ENCODE measurements at places on chromosomes 3 and 15. TPM values are rescaled to one million over a fixed set of nuclear protein-coding genes. Genes with fewer than 3 reads are reported as not detected.

GOLGA6B gene
- 0.19 TPM for polyA plus RNA-seq

SERPINI1 gene
- 67.1 TPM for polyA plus RNA-seq

FSD2 gene
- 0.29 TPM for polyA plus RNA-seq

CNTN4 gene
- 31.7 TPM for polyA plus RNA-seq

MORC1 gene
- 0.79 TPM for polyA plus RNA-seq

RBMS3 gene
- polyA plus RNA-seq, result 14.6 TPM

INAFM2 gene
- polyA plus RNA-seq, result 20.7 TPM

CKMT1A gene
- polyA plus RNA-seq, result 1.2 TPM

SEMA3G gene
- 28.6 TPM for polyA plus RNA-seq

GTF2E1 gene
- 15.6 TPM for polyA plus RNA-seq

OPA1 gene
- 77.3 TPM for polyA plus RNA-seq

GOLGA6D gene
- 0.17 TPM for polyA plus RNA-seq

ZNF445 gene
- 22.9 TPM for polyA plus RNA-seq

CCPG1 gene
- polyA plus RNA-seq, result 62.8 TPM

TNIK gene
- polyA plus RNA-seq, result 20.7 TPM

PFN2 gene
- polyA plus RNA-seq, result 517 TPM

DNA sequence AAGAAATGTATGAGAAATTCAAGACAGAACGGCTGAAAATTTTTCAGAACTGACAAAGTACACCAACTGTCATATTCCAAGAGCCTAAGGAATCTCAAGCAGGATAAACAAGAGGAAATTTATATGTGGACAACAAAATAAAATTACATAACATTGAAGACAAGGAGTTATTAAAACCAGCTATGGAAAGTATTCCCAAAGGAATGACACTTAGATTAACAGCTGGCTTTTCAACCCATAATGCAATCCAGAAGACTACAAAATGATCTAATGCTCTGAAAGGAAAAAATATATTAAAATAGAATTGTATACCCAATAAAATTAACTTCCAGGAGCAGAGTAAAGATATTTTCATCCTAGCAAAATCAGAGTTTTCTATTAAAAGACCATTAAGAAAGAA, 132.2 kb upstream of the BNIP2 start:
- DNase-seq, result no peak

DNA sequence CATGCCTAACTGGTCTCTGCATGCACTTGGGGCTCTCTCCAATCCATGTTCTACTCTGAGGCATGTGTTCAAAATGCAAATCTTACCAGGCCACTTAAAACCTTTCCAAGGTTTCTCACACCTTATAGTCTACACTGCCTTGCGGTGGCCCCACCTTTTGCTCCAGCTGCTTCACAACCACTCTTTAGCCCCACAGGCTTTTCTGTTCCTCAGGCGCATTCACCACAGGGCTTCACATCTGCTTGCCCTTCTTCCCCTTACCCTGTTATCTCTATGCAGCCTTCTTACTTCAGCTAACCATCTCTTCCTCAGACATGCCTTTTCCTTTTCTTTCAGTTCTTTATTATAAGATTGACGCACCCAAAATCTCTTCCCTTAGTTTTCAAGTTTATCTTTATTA, 37.8 kb downstream of the MINDY4B start:
- DNase-seq, result no peak

GRCh38 chr3:196051282-196052076, 30.4 kb downstream of the TFRC start:
- no peak for DNase-seq

GRCh38 chr3:181872887-181873286, 161.2 kb downstream of the SOX2 start:
- DNase-seq, result no peak

GRCh38 chr3:59677747-59678702, 628.2 kb upstream of the CFAP20DC start:
- DNase-seq, result no peak

DNA sequence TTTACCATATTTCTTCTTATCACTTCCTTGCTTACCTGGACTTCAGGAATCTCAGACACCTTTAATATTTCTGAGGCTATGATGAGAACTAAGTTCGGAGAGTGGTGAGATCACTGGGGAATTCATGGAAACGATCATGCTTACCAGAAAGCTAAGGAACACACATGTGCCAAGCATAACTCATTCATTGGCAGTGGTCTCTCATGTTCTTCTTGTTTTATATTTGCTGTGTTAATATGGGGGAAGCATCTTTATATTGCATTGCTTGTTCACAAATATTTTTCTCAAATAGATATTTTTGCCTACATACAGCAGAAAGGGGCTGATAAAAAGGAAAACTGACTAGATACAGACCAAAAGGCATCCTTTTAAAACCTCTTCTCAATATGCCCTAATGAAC, 55.8 kb downstream of the COL6A6 start:
- DNase-seq, result no peak

GRCh38 chr15:99590913-99591646, 25.3 kb downstream of the MEF2A start:
- no peak for DNase-seq

DNA sequence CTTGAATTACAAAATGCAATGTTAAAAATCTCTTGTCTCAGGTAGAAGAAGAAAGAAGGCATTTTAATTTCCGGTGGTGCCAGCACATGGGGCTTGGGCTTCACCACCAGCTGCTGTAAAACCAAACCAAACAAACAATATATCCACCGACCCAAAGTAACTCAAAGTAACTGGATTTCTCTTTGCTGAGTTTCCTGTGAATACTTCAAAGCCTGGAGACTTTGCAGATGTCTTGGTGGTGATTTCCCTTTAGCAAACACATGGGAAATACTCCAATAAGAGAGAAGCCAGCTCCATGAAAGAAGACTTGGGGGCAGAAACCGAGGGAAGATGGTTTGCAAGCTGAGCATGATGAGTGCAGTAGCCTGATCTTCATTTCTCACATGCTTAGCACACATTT, 62.6 kb downstream of the EIF4E3 start:
- DNase-seq, result no peak

GRCh38 chr15:37028625-37029296, 71.6 kb downstream of the MEIS2 start:
- DNase-seq, result no peak

DNA sequence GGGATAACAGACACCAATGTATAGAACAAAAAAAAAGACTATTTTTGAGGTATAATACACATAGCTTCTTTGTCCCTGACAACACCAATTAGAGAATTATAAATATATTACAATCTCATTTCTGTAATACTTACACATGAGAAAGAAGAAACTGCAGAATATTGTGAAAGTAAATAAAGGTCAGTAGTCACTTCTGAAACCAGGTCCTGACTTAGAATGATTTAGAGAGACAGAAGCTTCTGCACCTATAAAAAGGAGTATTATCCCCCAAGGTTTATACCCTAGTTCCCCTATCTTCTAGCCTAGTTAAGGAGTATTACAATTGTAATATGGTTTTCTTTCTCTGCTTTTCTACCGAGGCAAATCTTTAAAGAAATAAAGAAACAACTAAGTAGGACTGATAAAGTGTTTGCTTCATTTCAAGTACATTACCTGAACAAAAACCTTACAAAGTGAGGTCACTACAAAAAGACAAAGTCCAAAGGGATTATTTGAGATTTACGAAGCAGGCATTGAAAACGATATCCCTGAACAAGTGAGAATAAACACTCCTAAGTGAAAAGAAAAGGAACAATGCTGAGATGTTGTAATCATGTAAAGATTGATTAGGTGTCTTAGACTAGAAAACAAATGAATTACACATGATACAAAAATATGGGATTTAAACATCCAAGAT, 103.0 kb downstream of the GBE1 start:
- no peak for DNase-seq

DNA sequence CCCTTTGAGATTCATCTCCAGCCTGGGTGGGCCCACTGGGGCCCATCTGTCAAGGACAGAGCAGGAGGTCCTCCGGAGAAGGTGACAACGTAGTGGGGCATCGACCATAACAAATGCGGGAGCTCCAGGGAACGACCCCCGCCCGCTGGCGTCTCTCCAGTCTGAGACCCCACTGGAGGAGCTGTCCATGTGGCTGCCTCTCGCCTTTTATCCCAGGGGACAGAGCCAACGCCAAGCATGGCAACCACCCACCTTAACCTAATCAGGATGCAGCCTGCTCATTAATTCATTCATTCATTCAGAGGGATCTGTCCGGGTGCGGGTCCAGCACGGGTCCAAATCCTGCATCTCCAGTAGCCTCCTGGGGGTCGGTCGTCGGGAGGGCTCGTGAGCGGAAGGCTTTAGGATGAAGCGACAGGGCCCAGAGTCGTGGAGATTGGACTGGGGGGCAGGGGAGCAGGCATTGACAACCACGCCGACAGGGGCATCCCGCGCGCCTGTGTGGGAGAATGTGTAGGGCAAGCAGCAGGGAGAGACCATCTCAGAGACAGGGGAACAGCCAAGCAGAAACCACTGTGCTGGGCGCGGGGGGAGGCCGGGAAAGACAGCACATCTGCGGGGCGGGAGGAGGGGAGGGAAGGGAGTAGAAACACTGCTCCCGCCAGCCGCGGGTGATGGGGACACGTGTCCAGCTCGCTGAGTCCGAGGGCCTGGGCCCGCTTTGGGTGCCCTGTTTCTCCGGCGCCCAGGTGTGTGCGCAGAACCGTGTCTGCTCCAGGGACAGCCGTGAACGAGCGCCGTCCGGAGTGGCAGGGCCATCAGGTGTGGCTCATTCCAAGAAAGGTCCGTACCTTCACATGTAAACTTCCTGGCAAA, 1.9 kb downstream of the PIGZ start:
- DNase-seq, result no peak

DNA sequence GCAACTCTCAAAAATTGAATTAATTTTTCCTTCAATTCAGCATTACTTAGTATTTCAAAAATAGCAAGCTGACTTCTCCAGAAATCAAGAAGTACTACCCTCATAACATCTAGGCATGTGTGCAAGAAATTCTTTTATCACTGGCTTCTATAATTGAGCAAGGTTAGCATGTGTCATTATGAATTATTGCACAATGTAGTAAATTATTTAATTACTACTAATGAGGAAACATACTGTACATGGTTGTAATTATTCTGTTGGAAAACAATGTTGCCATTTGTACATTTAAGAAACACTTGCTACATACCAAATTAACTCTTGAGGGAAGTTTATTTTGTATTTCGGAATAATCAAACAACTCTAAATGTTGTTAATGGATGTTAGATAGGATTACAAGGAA, 122.2 kb upstream of the ICE2 start:
- DNase-seq, result no peak

GRCh38 chr3:185760088-185760487, 64.8 kb downstream of the IGF2BP2 start:
- DNase-seq, result no peak

- no peak for DNase-seq
Measured at GRCh38 chr15:73985101-73985873, 6.8 kb downstream of the STOML1 start.

- DNase-seq, result no peak
Measured at GRCh38 chr15:100310513-100311153, 31.1 kb downstream of the ADAMTS17 start.

- no peak for DNase-seq
Measured at GRCh38 chr3:153042088-153042487, 119.9 kb upstream of the RAP2B start.

GRCh38 chr3:157438194-157438730, 1.6 kb downstream of the PTX3 start:
- DNase-seq, result no peak

GRCh38 chr3:11522953-11523571, 120.7 kb downstream of the VGLL4 start:
- DNase-seq, result no peak

DNA sequence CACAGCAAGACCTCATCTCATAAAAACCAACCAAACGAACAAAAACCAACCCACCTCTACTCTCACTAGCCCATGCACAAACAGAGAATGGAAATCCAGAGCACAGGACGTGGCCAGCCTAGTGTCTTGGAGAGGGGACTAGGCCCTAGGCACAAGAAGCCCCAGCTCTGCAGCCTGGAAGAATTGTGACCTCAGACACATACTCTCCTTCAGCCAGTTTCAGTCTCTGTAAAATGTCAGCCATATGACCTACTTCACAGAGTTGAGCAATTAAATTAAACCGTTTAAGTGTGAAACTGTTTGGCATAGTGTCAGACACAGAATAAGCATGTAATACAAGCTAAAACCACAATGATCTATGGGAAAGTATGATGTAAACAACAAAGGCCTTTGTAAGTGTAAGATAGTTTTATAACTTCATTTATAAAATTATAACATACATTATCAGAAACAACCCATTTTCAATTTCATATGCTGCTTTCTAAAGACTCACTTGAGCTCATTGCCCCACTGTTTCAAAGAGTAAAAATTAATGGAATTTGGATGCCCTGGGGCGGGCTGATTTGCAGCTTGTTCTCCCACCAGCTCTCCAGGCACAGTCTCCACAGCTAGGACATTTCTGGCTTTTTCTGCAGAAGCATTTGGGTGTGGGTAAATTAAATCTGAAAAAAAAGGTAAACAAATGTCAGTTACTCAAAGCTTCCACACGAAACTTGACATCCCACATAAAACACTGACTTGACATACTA, 32.9 kb downstream of the TBC1D2B start:
- DNase-seq, result no peak

DNA sequence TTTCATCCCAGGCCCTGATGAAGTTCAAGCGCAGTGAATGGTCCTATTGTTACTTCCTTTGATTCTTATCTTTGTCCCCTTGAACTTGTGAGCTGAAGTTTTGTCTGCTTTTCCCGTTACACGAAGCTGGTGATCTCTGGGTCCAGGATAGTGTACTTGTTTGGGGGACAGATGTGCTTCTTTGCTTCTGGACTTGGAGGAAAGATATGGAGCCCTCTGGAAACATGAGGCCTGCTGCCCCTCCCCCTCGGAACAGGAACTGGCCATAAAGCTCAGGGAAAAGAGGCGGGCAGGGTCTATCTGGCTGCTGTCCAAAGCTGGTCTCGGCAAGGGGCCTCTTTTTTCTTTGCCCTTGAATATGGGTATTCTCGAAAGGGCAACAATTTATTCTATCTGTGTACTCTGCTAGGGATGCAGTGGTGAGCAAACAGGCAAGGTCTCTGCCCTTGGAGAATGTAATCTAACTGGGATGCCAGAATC, 47.6 kb downstream of the IDH2 start:
- no peak for DNase-seq

- DNase-seq, result no peak
Measured at GRCh38 chr15:38229705-38230310, 22.8 kb upstream of the SPRED1 start.

DNA sequence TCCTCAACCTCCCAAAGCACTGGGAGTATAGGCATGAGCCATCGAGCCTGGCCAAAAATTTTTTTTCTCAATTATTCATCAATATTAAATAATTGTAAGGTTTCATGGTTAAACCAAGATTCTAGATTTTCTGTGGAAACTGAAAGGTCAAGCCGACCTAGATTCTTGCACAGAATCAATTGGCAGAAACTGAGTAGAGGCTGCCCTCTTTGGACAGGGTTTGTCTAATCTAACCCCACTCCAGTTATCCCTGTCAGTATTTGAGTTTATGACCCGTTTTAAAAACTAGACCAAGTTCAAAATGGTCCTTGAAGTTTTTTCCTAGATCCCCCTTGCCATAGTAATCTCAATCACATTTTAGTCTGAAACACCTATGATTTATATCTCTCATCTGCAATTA, 8.6 kb upstream of the ADAM10 start:
- no peak for DNase-seq

- no peak for DNase-seq
Measured at GRCh38 chr3:35439663-35440062, 199.7 kb upstream of the ARPP21 start.

- DNase-seq, result no peak
Measured at GRCh38 chr15:63501256-63502089, 2.9 kb upstream of the USP3 start.

Data from right renal pelvis (tissue), 4 donors.